Activated CD8-positive, alpha-beta T cell treated with anti-CD3 and anti-CD28 coated beads, Interleukin-2, amount 10 ng/mL, durations not matched to agents 7 days and 5 days (primary cell): ENCODE measurements at places on chromosomes 1 and 21.

DNA sequence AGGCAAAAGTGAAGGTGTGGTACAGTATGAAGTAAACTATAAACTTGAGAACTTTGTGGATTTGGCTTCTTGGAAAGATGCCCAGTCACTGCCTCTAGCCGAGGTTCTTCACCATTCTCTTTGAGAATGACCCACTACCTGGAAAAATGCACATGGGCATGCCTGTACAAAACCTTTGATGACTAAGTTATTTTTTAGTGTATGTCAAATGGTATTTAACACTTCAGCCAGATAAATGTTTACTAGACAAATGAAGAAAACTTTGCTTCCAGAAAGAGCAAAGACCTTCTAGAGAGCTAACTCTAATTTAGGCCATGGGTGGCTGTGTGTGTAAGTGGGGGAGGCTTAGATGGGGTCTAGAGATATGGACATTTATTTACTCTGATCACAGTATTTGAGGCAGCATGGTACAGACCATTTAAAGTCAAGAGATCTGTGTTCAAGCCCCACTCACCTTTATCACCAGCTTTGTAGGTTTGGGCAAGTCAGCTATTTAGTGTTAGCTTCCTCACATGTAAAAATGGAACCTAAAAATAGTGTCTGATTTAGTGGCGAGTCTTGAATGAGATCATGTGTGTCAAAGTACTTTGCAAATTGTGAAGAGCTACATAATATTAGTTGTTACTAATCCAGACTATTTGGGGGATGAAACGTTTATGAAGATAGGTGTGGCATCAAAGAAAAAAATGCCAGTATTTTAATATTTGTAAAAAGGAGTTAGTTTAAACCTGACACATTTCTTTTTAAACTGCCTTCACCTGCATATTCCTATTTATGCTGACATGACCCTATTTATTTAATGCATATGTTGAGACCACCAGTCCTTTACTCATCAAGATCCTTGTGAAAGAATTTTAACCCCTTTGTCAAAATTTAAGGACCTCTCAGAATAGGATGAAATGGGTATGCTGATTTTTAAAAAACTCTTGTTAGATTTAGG is 20.2 kb downstream of the NFYC start:
- DNase-seq, result no peak

DNA sequence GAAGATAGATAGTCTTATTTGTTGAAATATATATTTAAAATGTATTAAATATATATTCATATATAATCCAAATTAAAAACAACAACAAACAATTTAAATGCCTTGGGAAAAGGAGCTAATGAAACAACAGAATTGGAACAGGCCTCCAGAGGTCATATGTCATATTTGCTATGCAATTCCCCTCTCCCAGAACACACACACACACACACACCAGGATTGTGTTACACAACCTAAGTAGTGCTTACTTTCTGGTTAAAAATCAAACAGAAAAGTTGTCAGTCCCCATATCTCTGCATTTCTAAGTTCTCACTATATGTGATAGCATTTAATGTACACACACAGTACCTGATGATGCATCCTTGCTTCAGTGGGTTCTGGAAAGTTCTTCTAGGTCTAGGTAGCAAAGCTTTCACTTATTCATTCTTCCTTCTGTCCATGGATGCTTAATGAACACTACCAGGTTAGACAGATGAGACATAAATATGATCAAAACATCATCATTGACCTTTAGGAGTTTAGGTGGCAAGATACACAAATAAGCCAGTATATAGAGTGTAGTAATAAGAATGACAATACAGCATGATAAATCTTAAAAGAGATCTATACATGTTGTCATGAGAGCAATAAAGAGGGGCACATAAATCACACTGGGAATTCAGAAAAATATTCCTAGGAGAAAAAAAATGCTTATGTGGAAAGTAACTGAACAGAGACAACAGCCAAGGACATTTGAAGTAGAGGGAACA is 662.8 kb downstream of the PTPRC start:
- no peak for DNase-seq

DNA sequence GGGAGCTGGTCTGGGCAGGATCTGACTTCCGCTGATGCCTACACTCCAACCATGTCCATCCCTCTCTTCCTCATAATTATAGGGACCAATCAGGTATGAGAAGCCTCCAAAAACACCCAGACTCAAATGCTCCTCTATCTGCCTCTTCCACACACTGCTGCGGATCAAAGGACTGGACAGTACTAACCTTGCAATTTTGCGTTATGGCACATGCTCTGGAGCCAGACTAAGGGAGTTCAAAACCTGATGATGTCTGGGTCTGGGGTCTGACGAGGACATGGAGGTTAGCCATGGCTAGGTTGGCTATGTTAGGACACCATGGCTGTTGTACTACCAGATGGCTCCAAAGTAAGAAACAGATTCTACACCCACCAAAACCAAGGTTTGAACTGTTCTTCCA is 10.3 kb downstream of the GPN2 start:
- DNase-seq, result no peak

GRCh38 chr1:40130892-40131291 is 30.3 kb upstream of the RLF start:
- no peak for DNase-seq

DNA sequence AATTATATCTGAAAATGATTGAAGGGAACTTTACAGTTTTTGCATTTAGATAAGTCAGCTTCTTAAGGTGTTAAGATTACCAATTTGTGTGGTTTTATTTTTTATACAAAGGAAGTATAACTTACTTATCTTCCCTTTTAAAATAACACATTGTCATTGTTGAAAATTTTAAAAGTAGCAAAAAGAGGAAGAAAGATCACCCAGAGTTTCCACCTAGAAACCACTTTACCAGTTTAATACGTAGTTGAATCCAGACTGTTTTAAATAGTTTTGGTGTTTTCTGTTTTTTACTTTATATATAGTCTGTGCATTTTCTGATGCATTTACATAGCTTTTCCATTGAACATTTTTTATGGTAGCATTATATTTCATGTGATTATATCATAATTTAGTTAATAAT is 6.1 kb downstream of the CCDC18 start:
- DNase-seq, result no peak

GRCh38 chr1:212368073-212368484 is 46.6 kb downstream of the PACC1 start:
- peak; percentile 76 for DNase-seq
